NCI-H1436 (cell line): ENCODE measurements at places on chromosomes 1 and 21.

DNA sequence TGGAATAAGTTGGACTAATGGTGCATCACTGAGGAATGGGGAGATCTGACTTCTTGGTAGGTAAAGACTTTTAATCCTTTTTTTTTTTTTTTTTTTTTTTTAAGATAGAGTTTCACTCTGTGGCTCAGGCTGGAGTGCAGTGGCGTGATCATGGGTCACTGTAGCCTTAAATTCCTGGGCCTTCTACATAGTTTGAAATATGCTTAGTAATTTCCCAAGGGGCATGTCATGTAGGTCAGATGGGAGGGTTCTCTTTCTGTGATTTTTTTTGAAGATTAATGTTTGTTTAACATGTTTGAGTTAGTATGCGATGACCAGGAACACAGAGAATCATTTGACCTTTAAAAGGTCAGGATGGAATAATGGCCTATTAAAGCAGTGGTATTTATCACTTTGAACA is 129.1 kb downstream of the S1PR1 start:
- DNase-seq, result no peak

DNA sequence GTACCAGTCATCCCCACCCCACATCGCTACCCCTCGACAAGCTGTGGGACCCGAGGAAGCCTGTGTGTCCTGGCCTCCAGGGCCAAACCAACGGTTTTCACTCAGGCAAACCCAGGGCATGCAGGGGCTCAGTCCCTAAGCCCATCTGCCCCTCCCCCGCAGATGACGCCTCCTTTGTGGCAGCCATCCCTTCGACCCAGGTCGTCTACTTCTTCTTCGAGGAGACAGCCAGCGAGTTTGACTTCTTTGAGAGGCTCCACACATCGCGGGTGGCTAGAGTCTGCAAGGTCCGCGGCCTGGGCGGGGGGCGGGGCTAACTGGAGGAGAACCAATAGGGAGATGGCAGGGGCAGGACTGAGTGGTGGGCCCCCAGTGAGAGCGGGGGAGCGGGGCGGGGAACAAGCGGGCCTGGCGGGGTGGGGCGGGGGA is 7.4 kb downstream of the SEMA4A start:
- no peak for DNase-seq

DNA sequence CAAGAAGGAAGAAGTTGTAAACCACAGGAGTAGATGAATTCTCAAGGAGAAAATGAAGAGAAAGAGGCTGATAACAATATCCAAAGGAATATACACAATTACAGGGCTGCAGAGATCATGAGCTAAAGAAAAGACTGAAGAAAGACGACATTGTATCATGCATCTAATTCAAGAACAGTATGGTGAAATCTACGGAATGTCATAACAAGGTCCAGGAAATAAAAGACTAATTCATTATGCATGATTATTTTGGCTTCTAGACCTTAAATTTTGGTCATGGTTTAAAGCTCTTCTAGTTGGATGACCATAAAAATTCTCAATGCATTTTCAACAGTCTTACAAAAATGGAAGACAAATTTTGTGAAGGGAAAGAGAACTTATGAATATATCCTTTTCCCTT is 71.7 kb downstream of the SH3GLB1 start:
- no peak for DNase-seq

- DNase-seq, result no peak
These were observed 134.8 kb downstream of the NOS1AP start for GRCh38 chr1:162204129-162204822.

- no peak for DNase-seq
These were observed 22.1 kb upstream of the EYA3 start for GRCh38 chr1:28110555-28110954.

DNA sequence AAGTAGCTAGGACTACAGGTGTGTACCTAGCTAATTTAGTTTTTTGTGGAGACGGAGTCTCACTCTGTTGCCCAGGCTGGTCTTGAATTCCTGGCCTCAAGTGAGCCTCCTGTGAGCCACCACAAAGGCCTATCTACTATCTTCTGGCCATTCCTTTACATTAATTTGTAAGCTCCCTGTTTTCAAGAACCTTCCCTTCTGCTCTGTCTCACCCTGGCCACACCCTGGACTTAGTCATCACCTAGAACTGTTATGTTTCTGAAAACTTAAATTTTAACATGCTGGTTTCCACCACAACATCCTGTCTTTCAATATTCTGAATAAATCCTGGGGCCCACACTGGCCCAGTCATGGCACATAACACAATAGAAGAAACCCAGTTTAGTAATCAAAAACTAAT is 4.9 kb upstream of the B4GALT3 start:
- no peak for DNase-seq

DNA sequence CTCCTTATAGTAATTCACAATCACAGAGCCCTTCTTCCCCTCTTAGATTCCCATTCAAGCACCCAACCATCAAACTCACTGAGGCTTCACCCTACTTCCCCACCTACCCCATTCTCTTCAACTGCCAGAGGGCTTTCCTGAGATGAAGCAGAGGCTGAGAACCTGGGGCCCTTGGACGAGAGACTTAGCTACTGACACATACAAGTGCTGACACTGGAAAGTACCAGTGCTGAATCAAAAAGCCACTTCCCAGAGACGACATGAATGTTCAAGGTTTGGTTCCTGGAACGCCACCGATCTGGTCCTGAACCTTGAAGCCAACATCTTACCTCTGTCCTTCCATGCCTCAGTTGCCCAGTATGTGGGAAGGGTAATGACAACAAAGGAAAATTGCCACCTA is 16.6 kb upstream of the RAP1A start:
- no peak for DNase-seq

- no peak for DNase-seq
These were observed 38.7 kb downstream of the ALPL start for GRCh38 chr1:21547876-21548275.

DNA sequence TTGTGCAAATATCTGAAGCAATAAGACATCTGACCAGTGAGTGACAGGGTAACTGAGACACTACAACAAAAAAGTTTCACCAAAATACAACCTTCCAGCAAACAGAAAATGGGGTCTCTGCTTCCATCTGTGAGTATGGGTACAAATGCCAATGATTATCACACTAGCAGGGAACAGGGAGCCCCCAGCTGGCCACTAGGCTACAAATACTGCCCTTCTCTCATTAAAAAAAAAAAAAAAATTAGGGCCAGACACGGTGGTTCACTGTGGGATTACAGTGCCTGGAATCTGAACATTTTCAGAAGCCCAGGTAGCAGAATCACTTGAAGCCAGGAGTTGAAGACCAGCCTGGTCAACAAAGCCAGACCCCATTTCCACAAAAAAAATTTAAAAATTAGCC is 48.4 kb upstream of the EDARADD start:
- no peak for DNase-seq

- DNase-seq, result no peak
These were observed 174.0 kb upstream of the ATP1B1 start for GRCh38 chr1:168932539-168932938.

DNA sequence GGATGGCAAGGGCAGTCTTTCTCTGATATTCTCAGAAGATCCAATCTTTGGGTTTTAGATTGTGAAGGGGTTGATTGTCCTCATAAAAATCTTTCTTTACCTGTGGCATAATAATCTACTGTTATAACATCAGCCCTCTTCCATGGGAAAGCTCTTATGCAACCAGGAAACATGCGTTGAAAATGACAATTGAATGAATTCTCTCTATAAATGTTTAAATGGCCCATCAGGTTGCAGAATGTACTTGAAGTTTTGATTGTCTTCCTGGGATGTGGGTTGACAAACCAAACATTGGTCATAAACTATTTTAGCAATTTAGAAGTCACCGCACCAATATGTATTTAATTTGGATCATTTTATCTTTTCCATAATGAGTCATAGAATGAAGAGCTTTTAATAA is 31.7 kb upstream of the ITLN1 start:
- DNase-seq, result no peak

- no peak for DNase-seq
These were observed 36.0 kb downstream of the PTPRU start for GRCh38 chr1:29272147-29272907.
